Renal cortical epithelial cell (primary cell): ENCODE measurements at places on chromosomes 3 and 15. TPM values are rescaled to one million over a fixed set of nuclear protein-coding genes. Genes with fewer than 3 reads are reported as not detected.

Gene ZFAND6
- total RNA-seq = 203 and 290 TPM in 2 replicates

Gene NANOGP8
- total RNA-seq = not detected in 2 replicates

Gene PLA2G4D
- total RNA-seq = not detected in 2 replicates

Gene HDC
- total RNA-seq = not detected in 2 replicates

Gene INSYN1
- total RNA-seq = under 0.01 and 0.80 TPM in 2 replicates

Gene FAM81A
- total RNA-seq = 0.52 and 1.4 TPM in 2 replicates

Gene MAGEF1
- total RNA-seq = 15.3 and 23.4 TPM in 2 replicates

Gene CNTN3
- 0.80 and 3.5 TPM in 2 replicates for total RNA-seq

Gene SAMMSON
- total RNA-seq = not detected in 2 replicates

Gene SEMA7A
- 9.5 and 143 TPM in 2 replicates for total RNA-seq

Gene KLF15
- total RNA-seq = under 0.01 and 0.50 TPM in 2 replicates

Gene LRRC57
- total RNA-seq = 24.0 and 30.7 TPM in 2 replicates

Gene ARL6IP5
- total RNA-seq = 160 and 196 TPM in 2 replicates

Gene ABHD17C
- 4.7 and 7.4 TPM in 2 replicates for total RNA-seq

Gene LRRC31
- total RNA-seq = 1.2 and 1.8 TPM in 2 replicates

Gene ZBTB47
- total RNA-seq = 16.7 and 39.2 TPM in 2 replicates

Gene P3H2
- 101 and 240 TPM in 2 replicates for total RNA-seq

Gene SLC2A2
- total RNA-seq = 0.35 and 13.0 TPM in 2 replicates

Gene CAPN7
- total RNA-seq = 16.8 and 46.8 TPM in 2 replicates

Gene CHRNA5
- 4.1 and 6.6 TPM in 2 replicates for total RNA-seq

Gene DHX30
- total RNA-seq = 56.6 and 85.6 TPM in 2 replicates

Gene CLDN18
- not detected in 2 replicates for total RNA-seq

Gene PPM1L
- total RNA-seq = 2.1 and 5.1 TPM in 2 replicates

Gene IL17RB
- total RNA-seq = 1.4 and 10.9 TPM in 2 replicates

Gene ABCF3
- total RNA-seq = 17.9 and 53.3 TPM in 2 replicates

Gene PLAAT1
- total RNA-seq = 0.20 and 0.69 TPM in 2 replicates
